ENCODE measurements at places on chromosomes 3 and 15.

DNA sequence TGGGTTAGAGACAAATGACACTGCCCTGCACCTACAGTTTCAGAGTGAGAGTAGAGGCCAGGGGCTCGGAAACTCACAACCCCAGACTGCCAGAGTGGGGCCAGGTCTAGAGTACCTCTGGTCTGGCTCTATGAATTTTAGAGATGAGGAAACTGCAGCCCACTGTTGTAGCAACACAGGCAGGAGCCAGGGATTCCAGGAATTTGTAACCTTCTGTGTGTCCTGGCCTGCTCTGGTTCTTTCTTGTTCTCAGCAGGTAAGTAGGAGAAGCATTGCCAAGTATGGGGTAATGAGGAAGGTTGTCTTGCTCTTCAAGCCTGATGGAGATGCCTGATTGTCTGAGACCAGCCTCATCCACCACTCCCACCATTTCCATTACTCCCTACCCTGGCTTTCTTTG, 221.8 kb downstream of the UACA start:
- DNase-seq: no peak

- DNase-seq: no peak
These were observed 35.3 kb upstream of the FSIP1 start for GRCh38 chr15:39817892-39818291.

DNA sequence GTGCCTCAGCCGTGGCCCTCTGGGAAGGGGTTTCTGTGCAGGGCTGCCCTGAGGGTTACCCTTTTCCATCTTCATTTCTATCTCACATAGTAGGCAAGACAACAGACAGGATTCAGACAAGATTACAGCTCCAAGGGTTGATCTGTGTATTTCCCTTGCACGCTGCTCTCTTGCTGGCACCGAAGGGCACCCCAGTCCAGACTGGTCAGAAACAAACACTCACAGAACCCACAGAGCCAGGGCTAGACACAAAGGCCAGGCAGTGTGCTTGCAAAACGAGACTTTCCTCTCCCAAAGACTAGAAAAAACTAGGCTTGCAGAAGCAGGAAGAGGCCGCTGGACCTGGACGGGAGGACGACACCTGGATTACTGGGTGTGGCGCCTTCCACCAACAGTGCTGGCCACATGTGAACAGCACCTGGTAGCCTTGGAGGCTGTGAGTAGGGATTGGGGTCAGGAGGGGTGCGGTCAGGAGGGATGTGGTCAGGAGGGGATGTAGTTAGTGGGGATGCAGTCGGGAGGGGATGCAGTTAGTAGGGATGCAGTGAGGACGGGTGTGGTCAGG, 96.8 kb downstream of the BDH1 start:
- DNase-seq: no peak

DNA sequence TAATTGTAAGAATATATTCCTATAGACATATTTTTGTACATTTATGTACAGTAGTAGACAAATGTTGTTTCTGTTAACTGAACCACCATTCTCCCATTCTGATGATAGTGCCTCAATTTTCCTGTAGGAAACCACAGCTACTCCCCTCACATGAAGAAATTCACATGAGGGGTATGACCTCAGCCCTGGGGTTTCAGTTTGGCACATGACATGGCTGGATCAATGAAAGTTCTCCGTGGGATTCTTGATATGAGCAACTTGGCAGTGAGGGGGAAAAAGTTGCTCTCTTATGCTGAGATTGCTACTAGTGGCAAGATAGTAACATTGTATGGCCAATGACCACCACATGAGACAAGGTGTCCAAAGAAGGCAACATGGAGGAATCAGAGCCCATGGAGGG, 1090.3 kb upstream of the CFAP20DC start:
- no peak for DNase-seq

DNA sequence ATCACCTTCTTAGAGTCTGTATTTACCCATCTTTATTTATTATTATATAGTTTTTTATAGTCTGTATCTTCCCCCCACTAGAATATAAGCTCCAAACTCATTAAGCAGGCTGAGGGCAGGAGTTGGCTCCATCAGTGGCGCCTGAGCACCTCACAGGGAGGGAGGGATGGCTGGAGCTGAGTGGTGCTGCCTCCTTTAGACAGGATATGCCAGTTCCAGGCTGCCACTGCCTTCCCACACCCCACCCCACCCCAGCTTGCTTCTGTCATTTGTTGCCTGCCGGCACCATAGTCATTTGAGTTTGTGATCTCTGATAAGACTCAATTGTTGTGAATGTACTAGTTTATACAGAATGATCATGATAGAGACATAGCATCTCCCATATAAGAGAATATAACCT, 85.5 kb downstream of the KLHL25 start:
- DNase-seq: no peak

DNA sequence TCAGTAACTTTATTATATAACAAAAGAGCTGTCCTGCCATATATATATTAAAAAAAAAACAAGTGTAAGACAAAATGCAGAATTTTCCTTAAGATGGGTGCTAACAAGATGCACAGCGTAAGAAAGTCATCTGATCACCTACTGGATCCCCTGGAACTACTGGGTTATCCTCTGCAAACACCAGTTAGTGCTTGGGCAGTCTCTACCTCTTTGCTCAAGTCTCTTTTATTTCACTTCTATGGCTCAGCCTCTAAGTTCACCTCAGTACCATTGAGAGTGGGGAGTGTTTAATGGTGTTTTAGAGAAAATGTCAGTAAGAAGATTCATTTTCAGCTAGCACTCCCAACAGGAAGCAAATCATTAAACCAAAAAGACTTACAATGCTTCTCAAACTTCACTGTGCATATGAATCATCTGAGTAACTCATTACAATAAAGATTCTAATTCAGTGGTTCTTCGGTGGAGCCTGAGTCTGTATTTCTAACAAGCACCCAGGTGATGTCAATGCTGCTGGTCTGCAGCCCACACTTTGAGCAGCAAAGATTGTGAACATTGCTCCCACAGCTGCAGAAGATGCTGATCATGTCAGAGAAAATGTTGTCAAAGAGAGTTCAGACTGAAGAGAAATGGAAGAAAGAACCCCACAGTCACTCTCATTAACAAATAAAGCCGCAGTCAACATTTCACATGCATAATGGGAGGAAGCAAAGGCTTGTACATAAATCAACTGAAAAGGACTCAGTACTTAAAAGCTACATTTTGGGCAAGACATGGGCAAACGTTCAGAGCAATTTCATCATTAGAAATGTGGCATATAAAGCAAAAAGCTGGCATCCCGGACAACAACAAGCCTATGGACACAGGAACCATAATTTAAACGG, 227.1 kb upstream of the ATP11B start:
- DNase-seq: no peak

GRCh38 chr3:128051459-128051836, 789 bp upstream of the SEC61A1 start:
- DNase-seq: no peak

All from stimulated activated CD4-positive, alpha-beta T cell treated with anti-CD3 and anti-CD28 coated beads, Interleukin-4, amount 100 ng/mL, for 4 hours (primary cell).